GM23338 (cell line): ENCODE measurements at places on chromosomes 7 and 10. TPM values are rescaled to one million over a fixed set of nuclear protein-coding genes. Genes with fewer than 3 reads are reported as not detected.

DNA sequence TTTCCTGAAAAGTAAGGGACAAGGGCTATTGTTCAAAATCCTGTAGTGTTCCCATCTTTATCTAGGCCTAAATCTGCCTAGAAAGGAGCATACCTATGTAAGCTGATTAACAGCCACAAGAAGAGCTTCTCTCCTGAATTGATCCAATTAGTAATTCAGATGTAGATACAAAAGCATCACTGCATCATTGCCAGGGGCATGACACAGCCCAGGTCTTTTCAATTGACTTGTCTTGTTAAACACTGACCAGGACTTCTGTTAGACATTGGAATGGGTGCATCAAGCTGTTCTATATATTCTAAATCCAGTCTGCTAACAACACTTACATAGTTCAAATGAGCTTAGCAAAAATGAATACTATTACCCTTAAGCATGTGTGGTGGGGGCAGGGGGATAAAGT, 589.2 kb downstream of the INHBA start:
- DNase-seq, result no peak

- DNase-seq, result no peak
Measured at GRCh38 chr7:141362580-141363435, 188.4 kb upstream of the AGK start.

DNA sequence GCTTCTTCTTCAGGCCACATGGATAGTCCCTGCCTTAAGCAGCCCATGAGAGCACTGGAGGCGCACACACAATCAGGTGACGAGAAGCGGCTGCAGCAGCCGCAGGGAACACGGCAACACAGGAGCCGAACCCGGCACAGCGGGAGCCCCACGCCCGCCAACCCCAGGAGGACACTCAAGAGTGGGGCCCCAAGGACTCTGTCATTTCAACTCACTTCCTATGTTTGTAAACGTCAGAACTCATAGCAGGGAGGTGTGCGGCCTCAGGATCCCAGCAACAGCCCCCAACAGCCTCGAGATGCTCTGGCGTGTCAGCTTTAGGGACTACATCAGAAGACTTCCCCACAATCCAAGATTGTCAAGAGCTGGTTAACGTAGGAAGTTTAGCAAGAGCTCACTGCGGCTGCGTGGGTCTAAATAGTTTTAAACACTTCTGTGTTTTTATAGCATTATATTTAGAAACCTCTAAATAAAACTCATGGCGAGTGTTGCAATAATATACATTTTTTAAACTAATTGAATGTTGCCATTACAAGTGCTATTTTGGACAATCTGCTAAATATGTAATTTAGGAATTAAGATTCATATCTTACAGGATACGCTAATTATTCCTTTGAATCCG, 123.4 kb downstream of the MAD1L1 start:
- DNase-seq, result no peak

GRCh38 chr10:97234400-97234799, 48.6 kb upstream of the SLIT1 start:
- peak; percentile 55 for DNase-seq

DNA sequence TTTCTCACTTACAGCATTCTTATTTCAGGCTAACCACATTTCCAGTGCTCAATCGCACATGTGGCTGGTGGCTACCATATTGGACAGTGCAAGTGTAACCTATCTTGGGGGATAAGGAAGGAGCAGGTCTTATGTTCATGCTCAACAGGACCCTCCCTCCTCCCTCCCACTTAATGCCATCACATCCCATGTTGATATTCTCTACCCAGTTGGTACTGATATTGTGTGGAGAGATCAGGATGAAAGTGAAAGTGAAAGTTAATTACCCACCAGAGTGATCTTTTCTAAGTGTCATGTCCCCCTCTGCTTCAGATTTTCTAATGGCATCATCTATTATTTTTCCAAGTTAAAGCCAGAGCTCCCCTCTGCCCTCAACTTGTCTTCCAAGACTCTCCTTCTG, 91.6 kb downstream of the BMPER start:
- no peak for DNase-seq

GRCh38 chr10:77187376-77187999, 450.1 kb downstream of the KCNMA1 start:
- DNase-seq, result no peak

GRCh38 chr10:33026422-33026821, 68.4 kb upstream of the ITGB1 start:
- peak; percentile 32 for DNase-seq

DNA sequence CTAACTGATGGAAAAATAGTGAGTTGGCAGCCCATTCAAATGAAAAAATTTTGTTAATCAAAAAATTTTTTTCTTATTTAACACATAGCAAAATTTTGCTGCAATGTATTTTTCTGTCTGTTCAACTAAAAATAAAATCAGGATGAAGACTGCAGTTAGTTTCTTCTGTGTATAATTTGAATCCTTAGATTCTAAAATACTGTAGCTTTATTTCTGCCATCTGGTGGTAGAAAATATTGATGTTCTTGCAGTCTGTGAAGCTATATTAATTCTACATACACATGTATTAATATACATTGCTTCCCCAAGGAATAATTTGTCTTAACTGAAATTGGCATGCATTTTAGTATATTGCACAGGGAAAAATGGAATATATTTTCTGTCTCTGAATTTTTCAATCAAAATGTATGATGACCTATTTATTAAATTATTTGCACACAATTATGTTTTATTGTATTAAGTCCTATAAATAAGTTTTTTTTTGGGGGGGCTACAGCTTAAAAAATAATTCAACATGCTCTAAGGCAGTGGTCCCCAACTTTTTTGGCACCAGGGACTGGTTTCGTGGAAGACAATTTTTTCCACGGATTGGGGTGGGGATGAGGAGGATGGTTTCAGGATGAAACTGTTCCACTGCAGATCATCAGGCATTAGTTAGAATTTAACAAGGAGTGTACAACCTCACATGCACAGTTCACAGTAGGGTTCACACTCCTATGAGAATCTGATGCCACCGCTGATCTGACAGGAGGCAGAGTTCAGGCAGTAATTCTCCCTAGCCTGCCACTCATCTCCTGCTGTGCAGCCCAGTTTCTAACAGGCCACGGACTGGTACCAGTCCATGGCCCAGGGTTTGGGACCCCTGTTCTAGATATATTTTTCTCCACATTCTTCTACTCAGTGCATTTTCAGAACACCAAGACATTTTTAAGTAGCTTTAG, 119.4 kb downstream of the GNAT3 start:
- DNase-seq, result no peak

- peak; percentile 24 for DNase-seq
Measured at GRCh38 chr10:71314694-71315225, 4.3 kb upstream of the SLC29A3 start.

GRCh38 chr7:151539088-151539671, 19.5 kb upstream of the RHEB start:
- peak; percentile 44 for DNase-seq

DNA sequence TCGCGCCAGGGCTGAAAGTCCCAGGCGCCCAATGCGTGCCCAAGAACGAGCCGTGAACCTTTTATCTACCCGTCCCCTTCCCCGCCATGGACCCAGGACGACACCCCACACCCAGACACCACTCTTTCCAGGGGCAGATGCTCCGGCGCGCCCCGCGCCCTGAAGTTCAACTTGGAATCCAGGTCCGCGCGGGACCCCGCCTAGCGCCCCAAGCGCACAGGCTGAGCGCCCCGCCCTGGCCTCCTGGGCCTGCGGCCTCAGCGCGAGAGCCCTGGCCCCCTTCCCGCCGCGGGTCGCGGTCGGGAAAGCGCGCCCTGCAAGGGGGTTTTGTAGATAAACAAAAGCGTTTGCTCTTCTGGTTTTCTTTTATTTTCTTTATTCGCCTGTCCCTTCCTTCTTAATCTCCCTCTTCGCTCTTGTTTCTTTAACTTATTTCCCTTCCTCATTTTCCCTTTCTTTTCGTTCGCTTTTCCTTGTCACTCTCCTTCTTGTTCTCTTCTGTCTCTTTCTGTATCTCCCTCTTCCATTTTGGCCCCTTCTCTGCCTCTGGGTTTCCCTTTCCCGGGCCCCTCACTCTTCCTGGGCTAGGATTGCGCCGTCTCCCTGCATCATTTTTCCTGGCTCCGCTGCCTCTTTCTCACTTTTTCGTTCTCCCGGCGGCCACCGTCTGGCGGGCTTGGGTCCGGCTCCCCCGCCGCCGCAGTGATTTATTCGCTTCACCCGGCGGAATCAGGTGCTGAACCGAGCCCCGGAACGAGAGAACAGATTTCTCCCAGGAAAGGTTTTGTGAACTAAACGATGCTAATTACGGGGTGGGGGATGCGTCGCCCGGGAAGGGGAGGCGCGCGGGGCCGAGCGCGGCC, 15.3 kb upstream of the PAX2 start:
- DNase-seq, result peak; percentile 58

- DNase-seq, result no peak
Measured at GRCh38 chr10:79124066-79124465, 55.3 kb downstream of the ZMIZ1 start.

- DNase-seq, result peak; percentile 57
Measured at GRCh38 chr10:84521013-84521412, 192.6 kb downstream of the CCSER2 start.

- no peak for DNase-seq
Measured at GRCh38 chr7:157709531-157710251, 372.9 kb downstream of the DNAJB6 start.

DNA sequence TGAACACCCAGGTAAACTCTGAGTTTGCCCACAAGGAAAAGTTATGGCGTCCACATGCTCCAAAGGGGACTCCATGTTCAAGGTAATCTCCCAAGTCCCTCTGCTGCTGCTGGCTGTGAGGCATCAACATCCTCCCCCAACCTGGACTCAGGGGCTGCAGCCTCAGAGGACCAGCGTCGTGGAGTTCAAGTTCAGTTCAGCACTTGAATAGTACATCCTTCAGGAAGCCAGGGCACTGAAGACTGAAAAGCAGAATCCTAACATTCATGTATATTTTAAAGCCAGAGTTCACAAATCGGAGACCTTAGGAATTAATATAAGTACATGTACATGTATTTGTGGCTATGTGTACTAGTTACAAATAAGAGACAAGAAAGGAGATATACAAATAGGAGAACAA, 90.4 kb downstream of the PTPRE start:
- DNase-seq, result no peak

- no peak for DNase-seq
Measured at GRCh38 chr7:17822547-17823173, 117.6 kb downstream of the SNX13 start.

DNA sequence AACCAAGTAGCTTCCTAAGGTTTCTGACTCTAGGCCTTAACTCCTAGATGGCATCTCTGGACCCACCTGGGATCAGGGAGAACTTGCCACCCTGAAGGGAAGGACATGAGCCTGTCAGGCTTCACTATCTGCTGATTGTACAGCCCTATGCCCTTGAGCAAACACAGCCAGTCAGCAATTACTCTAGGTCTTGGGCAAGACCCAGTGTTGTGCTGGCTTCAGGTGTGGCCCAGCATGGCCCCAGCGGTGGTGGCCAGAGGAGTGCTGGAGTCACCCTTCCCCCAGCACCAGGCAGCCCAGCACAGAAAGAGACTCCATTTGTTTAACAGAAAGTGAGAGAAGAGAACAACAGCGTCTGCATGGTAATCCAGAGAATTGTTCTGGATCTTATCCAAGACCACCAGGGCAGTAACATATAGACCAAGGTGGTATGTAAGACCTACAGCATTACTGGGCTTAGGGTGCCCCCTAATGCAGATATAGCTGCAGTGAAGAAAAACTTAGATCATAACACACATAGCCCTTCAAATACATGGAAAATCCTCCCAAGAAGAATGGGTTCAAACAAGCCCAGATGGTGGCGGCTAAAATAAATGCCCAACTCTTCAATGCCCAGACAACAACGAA, 207.7 kb downstream of the MAGI2 start:
- peak; percentile 47 for DNase-seq

DNA sequence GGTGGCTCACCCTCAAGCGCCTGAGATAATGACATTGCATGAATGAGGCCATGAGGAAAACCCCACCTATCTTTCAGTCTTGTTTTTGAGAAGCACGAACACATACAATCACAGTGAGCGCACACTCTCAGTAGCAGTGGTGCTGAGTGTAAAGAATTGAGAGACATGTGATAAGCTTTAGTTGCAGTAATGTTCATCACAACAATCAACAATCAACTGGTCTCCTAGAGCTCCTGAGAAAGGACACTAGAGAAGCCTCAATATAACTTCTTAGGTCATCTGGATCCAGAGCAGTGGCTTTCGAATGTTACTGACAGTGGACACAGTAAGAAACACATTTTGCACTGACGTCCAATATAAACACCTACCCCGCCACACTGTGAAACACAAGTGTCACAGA, 12.8 kb downstream of the ERLIN1 start:
- DNase-seq, result no peak

DNA sequence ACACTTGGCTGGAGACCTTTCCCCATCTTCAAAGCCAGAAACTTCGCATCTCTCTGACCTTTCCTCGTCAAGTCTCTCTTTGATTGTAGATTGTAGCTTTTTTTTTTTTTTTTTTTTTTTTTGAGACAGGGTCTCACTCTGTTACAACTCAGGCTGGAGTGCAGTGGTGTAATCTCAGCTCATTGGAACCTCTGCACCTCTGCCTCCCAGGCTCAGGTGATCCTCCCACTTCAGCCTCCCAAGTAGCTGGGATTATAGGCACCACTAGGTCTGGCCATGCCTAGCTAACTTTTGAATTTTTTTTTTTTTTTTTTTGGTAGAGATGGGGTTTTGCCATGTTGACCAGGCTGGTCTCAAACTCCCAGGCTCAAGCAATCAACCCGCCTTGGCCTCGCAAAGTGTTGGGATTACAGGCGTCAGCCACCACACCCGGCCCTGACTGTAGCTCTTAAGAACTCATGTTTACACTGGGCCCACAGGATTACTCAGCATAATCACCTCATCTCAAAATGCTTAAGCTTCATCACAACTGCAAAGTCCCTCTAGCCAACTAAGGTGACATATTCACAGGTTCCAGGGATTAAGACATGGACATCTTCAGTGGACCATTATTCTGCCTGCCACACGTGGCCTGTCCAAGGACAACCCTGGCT, 11.7 kb downstream of the POLL start:
- no peak for DNase-seq

DNA sequence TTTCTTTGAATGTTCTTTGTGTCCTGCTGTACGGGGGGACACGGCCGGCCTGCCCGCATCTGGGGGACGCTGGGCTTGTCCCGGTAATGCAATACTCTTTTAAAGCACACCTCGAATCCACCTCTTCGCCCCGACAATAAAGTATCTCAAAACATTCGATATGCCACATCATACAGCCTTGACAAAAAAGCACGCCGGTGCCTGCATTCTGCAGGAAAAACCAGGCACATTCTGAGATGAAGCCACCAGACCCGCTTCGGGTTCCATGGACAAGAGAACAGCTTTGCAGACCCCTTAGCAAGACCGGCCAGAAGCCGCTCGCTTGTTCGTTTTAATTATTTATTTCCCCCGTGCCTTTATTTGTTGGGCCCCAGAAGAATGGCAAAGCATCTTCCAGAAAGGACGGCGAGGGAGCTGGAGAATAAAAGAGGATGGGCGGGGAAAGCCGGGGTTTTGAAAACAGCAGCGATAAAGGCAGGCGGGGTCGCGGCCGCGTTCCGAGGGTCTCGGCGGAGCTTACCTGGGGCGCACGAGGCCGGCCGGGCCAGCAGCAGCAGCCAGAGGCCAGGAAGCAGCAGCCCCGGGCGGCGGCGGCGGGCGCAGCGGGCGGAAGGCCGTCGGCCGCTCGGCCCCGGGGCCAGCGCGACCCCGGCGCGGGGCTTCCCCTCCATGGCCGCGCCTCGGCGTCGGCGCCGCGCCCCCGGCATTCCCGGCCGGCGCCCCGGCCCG, 462 bp downstream of the KIAA1549 start:
- DNase-seq, result peak; percentile 66

ANKRD1 gene
- total RNA-seq, result not detected in 2 replicates

HPS1 gene
- total RNA-seq, result 19.7 and 21.4 TPM in 2 replicates

ABCB1 gene
- total RNA-seq, result 0.80 and 1.2 TPM in 2 replicates

MSMB gene
- total RNA-seq, result not detected in 2 replicates

ADAM12 gene
- total RNA-seq, result 0.16 and 0.87 TPM in 2 replicates

GIMAP7 gene
- total RNA-seq, result not detected in 2 replicates

MKI67 gene
- total RNA-seq, result 51.3 and 58.0 TPM in 2 replicates

CHN2 gene
- total RNA-seq, result 7.5 and 8.8 TPM in 2 replicates

HOXA4 gene
- total RNA-seq, result not detected in 2 replicates
